ENCODE measurements at places on chromosomes 7 and 10.

DNA sequence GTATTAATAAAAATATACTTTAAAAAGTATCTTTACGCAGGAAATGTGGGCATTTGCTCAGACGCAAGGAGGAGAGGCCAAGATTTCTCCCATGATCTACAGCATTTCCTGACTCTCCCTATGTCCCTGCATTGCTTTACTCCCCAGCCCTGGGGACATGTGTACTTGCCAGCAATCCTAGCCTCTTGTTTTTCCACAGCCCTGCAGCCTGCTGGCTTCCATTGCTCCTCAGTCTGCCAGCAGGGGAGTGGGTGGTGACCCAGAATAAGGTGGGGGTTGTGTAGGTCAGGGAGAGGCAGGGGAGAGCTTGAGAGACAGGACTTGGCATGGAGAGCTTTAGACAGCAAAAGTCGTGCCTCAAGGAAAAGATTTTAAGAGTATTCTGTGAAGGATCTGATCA lies 307.7 kb downstream of the CDK14 start:
- DNase-seq, result no peak

GRCh38 chr10:128398118-128398517 lies 271.9 kb upstream of the MKI67 start:
- no peak for DNase-seq

DNA sequence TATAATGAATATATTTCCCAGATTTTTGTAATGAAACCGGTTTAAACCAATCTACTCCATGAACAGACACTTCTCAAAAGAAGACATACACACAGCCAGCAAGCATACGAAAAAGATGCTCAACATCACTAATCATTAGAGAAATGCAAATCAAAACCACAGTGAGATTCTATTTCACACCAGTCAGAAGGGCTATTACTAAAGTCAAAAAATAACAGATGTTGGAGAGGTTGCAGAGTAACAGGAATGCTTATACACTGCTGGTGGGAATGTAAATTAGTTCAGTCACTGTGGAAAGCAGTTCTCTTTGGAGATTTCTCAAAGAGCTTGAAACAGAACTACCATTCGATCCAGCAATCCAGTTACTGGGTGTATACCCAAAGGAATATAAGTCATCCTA lies 240.7 kb downstream of the TSPAN12 start:
- DNase-seq, result no peak

- DNase-seq, result no peak
Observed at GRCh38 chr10:110548002-110548401, 19.5 kb upstream of the SMC3 start.

DNA sequence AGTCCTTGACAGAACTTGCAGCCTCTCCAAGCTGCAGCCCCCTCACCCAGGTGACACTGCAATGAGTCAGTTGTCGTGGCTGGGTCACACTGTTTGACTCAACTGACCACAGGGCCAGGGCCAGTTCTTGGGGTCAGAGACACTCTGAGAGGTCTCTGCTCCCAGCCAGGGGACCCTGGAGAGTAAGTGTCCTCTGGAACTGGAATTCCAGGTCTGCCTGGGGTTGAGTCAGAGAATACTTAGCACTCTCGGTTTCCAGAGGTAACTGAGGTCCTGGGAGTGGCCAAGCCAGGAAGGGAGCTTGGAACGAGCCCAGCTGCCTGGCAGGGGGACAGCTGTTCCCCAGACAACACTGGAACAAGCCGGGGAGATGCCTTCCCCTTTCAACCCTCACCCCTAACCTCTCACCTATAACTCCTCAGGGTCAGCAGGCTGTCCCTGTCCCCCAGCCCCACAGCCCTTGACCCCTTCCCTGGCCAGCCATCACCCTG lies 2.2 kb upstream of the MYL10 start:
- DNase-seq, result no peak

- no peak for DNase-seq
Observed at GRCh38 chr7:39017369-39017915, 39.7 kb downstream of the POU6F2 start.

All from anterior cingulate cortex (tissue), 58 donors.